Placental pericyte (primary cell): ENCODE measurements at places on chromosomes 4 and X. TPM values are rescaled to one million over a fixed set of nuclear protein-coding genes. Genes with fewer than 3 reads are reported as not detected.

Gene JAKMIP1
- not detected in 2 replicates for total RNA-seq

Gene USP17L30
- not detected in 2 replicates for total RNA-seq

Gene SPANXA2
- total RNA-seq: not detected in 2 replicates

Gene KLB
- under 0.01 TPM in 1 of 2 replicates, not detected in the other for total RNA-seq

Gene ADH7
- not detected in 2 replicates for total RNA-seq

Gene SOX3
- not detected in 2 replicates for total RNA-seq

Gene FAM236A
- not detected in 2 replicates for total RNA-seq

Gene BTK
- total RNA-seq: not detected in 2 replicates

Gene MAGEB2
- total RNA-seq: 2.4 TPM in 1 of 2 replicates, not detected in the other

Gene HERC6
- total RNA-seq: 7.9 and 12.2 TPM in 2 replicates

Gene GRPR
- total RNA-seq: 0.43 TPM in 1 of 2 replicates, not detected in the other

Gene MAGEA2
- not detected in 2 replicates for total RNA-seq

Gene UGT2B11
- not detected in 2 replicates for total RNA-seq

Gene FRAS1
- total RNA-seq: 0.57 and 13.8 TPM in 2 replicates

Gene ART3
- total RNA-seq: not detected in 2 replicates

Gene ITM2A
- 0.43 TPM in 1 of 2 replicates, not detected in the other for total RNA-seq

Gene CISD2
- 38.8 and 47.7 TPM in 2 replicates for total RNA-seq

Gene HOPX
- 1.7 TPM in 1 of 2 replicates, not detected in the other for total RNA-seq

Gene TBC1D25
- total RNA-seq: 11.8 and 12.6 TPM in 2 replicates

Gene ARMCX4
- 2.2 and 3.3 TPM in 2 replicates for total RNA-seq

Gene STK32B
- total RNA-seq: 1.3 and 2.7 TPM in 2 replicates

Gene IL3RA
- total RNA-seq: not detected in 2 replicates

Gene TMEM154
- 13.3 and 13.6 TPM in 2 replicates for total RNA-seq

Gene ZNF330
- total RNA-seq: 16.3 and 30.9 TPM in 2 replicates

Gene APBB2
- 126 and 191 TPM in 2 replicates for total RNA-seq

Gene USP26
- not detected in 2 replicates for total RNA-seq

Gene PALLD
- 132 and 240 TPM in 2 replicates for total RNA-seq

Gene DUX4
- total RNA-seq: not detected in 2 replicates

Gene PCGF3
- total RNA-seq: 31.5 and 51.8 TPM in 2 replicates

Gene FAM236C
- not detected in 2 replicates for total RNA-seq

Gene RAB41
- not detected in 2 replicates for total RNA-seq

Gene SMARCA1
- 50.8 and 51.0 TPM in 2 replicates for total RNA-seq

Gene VSIG1
- not detected in 2 replicates for total RNA-seq

Gene HS3ST1
- total RNA-seq: 1.1 TPM in 2 replicates

Gene ARHGAP36
- not detected in 2 replicates for total RNA-seq

Gene SLITRK4
- total RNA-seq: 0.22 and 7.0 TPM in 2 replicates

Gene GAGE13
- not detected in 2 replicates for total RNA-seq

Gene RRH
- 0.14 TPM in 1 of 2 replicates, not detected in the other for total RNA-seq

Gene BEX1
- total RNA-seq: 9.0 TPM in 1 of 2 replicates, not detected in the other

Gene DSPP
- total RNA-seq: not detected in 2 replicates

Gene PAK3
- 2.2 and 3.6 TPM in 2 replicates for total RNA-seq

Gene SFRP2
- 1.4 TPM in 1 of 2 replicates, not detected in the other for total RNA-seq

Gene FAT4
- 13.6 and 16.6 TPM in 2 replicates for total RNA-seq

Gene GATA1
- not detected in 2 replicates for total RNA-seq

Gene CXCR3
- not detected in 2 replicates for total RNA-seq

Gene SGMS2
- 62.2 and 94.6 TPM in 2 replicates for total RNA-seq

Gene SLC49A3
- total RNA-seq: 5.5 and 15.9 TPM in 2 replicates

Gene NSG1
- total RNA-seq: 0.29 and 1.3 TPM in 2 replicates

Gene TCEAL2
- total RNA-seq: not detected in 2 replicates

Gene TMEM35A
- 0.66 and 15.2 TPM in 2 replicates for total RNA-seq

Gene RASGEF1B
- not detected in 2 replicates for total RNA-seq
